ENCODE measurements at places on chromosomes 11 and 22.
A peak's percentile ranks its signal among the peaks of the same experiment; 100 is the strongest.

DNA sequence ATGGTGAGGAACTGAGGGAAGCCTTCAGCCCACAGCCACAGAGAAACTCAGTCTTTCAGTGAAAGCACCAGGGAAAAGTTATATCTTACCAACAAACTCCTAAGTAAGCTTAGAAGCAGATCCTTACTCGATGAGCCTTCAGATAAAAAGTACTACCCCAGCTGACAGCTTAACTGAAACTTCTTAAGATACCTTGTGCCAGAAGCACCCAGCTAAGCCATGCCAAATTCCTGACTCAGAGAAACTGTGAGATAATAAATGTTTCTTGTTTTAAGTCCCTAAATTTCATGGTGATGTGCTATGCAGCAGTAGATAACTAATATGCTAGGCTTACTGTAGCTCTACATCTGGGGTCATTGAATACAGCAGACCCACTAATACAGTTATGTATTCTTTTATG, 2025.0 kb downstream of the LRRC4C start:
- no peak for DNase-seq

DNA sequence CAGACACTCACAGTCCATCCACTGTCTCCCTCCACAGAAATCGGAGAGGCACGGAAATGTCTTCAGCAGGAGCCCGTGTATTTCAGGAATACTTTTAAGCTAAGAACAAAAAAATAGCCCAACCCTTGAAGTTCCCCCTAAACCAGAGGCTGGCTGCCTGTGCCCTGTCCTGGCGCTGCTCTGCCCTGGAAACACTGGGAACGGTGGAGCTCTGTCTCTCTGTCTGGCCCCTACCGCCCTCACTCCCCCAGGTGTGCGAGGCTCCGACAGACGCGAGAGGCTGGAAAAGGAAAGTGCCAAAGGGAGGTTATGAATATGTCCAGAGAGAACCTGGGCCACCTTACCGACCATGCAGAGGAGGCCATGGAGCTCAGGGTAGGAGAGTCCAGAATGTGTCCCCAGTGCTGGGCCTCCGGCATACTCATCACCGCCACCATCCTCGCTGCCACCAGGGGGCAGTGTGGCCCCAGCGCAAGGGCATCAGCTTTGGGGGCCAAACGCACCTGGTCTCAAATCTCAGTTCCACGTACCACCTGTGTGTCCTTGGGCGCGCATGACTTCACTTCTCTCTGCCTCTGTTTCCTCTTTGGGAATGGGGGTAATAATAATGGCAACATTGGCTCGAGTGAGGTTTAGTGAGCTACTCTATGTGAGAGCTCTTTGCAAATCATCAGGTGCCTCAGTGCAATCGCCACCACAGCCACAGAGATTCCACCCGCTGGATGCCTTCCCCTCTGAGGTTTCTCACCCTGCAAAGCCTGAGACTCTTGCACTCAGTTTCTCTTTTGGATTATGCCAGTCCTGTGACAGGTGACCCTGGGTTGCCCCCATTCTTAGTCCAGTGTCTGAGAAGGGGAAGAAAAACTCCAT, 10.4 kb upstream of the SLCO2B1 start:
- peak; percentile 45 for DNase-seq

GRCh38 chr11:47565340-47566148, at the start of gene PTPMT1:
PTPMT1 (plus strand) TSS chr11:47565599; CDS start chr11:47565623, 24 bp downstream.
- peak; percentile 76 for DNase-seq

DNA sequence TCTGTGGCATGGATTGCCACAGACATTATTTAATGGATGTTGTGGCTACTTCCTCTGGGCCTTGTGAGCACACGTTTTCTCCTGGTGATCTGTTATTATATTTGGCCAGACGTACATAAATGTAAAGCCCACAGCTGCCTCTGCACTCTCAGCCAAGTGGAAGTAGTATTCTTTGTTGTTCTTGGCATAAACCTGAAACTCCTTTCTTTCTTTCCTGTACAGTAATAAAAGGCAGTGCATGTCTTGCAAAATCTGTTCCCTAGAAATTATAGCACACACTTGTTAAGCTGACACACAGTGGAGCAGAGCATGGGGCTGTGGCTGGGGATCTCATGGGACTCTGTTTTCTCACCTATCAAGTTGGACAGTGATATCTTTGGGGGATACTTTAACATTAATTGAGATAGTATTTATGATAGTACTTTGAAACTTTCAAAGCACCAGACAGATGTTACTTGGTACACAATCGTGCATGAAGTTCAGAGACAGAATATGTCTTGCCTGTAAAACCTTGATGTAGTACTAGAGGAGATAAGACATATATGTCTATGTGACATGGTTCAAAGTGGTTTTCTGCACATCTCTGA, 20.9 kb downstream of the PANX1 start:
- DNase-seq, result no peak

GRCh38 chr22:34877506-34877905, 188.5 kb upstream of the ISX start:
- DNase-seq, result no peak

- DNase-seq, result no peak
Measured at GRCh38 chr11:35180317-35181233, 41.6 kb downstream of the CD44 start.

DNA sequence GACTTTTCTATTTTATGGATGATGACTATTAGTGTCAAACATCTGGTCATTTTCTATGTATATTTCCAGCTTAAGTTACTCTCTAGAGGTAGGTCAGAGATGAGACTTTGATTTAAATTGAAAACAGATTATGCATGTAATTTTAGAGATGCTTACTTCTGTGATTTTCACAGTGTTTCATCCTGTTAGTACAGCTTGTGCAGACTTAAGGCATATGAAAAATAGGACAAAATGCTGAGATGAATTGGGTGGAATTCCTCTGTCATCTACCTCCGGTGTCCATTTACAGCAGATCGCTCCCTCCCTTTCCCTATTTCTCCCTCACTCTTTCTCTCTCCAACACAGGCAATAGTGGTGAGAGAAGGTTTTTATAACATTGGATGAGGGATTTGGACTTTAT, 14.1 kb downstream of the JAM3 start:
- DNase-seq, result no peak

DNA sequence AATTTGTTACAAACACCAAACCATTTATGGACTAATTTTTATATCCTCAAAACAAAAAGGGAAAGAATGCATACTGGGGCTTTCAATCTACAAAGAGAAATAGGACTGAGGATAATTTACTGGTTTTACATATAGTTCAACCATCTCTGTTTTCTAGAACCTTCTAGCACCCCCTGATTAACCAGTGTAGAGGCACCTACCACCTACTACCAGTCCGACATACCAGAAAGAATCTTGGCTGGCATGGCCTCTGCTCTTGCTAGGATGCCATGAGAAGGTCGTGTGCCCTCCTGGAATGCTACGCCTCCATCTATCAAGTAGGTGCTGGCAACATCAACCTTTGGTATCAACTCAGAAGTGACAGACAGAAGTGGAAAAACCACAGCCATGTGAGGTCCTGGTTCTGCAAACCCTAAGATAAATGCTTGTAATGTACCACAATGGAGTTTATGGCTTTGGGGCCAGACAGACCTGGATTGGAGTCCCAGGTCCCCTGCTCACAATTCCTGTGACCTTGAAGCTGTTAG, 28.2 kb downstream of the MYH9 start:
- peak; percentile 53 for DNase-seq

DNA sequence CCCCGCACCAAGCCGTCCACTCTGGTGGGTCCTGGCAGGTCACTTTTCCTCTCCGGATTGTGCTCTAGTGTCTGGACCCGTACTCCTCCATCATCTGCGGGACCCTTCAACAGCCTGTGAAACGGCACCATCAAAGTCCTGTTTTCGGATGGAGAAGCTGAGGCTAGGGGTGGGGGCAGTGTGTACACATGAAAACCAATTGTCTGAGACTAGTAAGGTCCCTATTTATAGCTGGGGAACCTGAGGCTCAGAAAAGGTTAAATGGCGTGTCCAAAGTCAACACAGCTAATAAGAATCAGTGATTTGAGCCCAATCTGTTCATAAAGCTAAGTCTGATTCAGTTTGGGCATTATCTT, 668 bp upstream of the LRRC32 start:
- DNase-seq, result no peak

- peak; percentile 83 for DNase-seq
Measured at GRCh38 chr11:3865388-3866193, 10.1 kb downstream of the STIM1 start.

DNA sequence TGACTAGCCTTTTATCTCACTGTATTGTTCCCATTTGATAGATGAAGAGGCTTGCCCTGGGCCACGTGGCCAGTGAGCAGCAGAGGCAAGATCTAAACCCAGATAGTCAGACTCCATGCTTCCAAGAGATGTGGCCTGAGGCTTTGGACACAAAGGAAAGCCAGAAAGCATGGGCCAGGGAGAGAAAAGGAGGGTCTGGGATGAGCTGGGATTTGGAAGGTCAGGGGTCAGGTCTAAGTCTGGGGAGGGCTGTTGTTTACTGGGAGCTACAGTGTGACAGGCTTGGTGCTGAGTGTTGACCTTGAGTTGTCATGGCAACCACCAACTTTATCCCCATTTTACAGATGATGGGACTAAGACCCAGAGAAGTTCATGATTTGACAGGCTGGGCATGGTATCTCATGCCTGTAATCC, 2.1 kb downstream of the SLC35E4 start:
- DNase-seq, result peak; percentile 9

DNA sequence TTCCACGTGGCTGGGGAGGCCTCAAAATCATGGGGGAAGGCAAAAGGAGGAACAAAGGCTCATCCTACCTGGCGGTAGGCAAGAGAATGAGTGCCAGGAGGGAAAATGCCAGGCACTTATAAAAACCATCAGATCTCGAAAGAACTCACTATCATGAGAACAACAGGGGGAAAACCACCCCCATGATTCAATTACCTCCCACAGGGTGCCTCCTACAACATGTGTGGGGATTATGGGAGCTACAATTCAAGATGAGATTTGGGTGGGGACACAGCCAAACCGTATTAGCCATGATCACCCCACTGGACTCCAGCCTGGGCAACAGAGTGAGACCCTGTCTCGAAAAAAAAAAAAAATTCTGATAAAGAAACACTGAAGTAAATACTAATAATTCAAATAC, 87.1 kb downstream of the FCHSD2 start:
- DNase-seq, result no peak

DNA sequence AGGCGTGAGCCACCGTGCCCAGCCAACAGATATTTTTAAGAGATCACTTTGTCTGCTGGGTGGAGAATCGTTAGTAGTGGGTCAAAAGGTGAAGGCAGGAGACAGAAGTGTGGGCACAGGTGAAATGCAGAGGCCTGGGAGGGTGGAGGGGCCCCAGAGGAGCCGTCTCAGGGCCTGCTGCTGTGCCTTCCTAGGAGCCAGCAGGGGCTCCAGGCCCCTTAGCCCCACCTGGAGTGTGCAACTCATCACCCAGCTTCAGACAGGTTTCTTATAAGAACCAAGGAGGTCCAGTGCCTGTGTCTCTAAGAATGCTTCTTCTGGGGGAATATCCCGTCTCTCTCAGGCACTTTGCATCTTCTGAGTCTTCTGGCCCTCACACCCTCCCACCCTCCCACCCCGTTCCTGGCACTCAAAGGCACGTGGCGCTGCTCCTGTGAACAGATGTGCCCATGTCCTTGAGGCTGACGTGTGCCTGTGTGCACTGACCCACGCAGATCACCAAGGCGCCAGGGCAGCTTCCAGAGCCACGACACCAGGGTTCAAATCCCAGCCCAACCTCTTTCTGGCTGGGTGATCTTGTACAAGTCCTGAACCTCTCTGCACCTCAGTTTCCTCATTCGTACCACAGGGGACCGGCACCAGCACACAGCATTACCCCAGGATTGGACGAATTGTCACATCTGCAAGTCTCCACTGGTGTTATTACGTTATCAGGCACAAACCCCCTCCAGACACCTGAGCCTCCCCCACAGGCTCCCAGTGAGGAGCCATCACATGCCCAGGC, 3.4 kb downstream of the ARSA start:
- DNase-seq, result no peak

GRCh38 chr11:8354622-8355415, 91.1 kb upstream of the LMO1 start:
- DNase-seq, result no peak

DNA sequence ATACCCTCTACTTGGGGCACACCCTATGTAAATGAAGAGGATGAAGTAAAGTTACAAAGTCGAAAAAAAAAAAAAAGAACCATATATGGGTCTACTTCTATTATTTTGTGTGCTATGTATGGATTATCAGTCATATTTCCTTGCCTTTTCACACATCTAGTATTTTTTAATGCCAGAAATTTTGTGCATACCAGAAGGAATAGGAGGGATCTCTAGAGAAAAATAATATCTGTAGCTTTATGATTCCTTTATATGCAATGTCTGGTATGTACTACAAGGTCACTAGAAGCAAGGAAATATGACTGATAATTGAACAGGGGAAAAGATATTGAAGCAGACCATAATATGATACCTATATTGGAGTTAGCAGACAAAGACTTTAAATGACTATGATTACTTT, 713.4 kb downstream of the OPCML start:
- DNase-seq, result no peak
